ENCODE measurements at places on chromosomes 13 and 19.

GRCh38 chr13:37295573-37295972, 190.1 kb upstream of the CSNK1A1L start:
- no peak for DNase-seq

- DNase-seq, result no peak
Observed at GRCh38 chr19:57135797-57136196, 9.2 kb downstream of the ZIM3 start.

DNA sequence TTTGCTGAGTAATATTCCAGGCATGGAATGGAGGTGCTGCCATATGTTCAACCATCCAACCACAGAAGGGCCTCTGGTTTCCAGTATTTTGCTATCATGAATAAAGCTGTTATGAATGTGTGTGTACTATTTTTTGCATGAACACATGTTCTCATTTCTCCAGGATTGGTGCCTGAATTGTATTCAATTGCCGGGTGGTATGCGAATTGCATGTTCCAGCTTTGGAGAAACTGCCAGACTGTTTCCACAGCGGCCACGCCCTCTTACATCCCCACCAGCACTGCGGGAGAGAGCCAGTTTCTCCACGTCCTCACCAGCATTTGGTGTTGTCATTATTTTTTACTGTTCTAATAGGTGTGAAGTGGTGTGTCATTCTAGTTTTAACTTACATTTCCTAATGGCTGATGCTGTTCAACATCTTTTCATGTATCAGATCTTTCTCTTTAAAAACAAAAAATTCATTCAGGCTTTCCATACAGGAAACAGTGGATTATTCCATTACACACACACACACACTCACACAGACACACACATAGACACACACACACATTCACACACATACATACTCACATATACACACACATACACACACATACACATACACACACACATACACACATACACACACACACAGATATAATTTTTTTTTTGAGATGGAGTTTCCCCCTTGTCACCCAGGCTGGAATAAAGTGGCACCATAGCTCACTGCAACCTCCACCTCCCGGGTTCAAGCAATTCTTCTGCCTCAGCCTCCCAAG, 154.1 kb downstream of the PTPRS start:
- DNase-seq, result no peak

- no peak for DNase-seq
Observed at GRCh38 chr19:41705393-41706174, 2.8 kb upstream of the CEACAM5 start.

DNA sequence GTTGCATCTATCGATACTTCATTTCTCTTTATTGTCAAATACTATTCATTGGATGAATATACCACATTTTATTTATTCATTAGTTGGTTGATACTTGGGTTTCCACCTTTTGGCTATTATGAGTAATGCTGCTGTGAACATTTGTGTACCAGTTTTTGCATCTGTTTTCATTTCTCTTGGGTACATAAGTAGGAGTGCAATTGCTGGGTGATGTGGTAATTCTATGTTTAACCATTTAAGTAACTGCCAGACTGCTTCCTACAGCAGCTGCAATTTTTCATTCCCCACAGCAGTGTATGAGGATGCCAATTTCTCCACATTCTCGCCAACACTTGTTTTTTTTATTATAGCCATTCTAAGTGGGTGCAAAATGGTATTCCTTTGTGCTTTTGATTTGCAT, 2.6 kb downstream of the KCNJ14 start:
- DNase-seq, result no peak

- DNase-seq, result no peak
Observed at GRCh38 chr19:49869009-49869483, 1.7 kb upstream of the PNKP start.

- DNase-seq, result no peak
Observed at GRCh38 chr19:50416034-50416977, 2.4 kb upstream of the SPIB start.

- DNase-seq, result no peak
Observed at GRCh38 chr13:27138457-27139093, 33.0 kb downstream of the USP12 start.

DNA sequence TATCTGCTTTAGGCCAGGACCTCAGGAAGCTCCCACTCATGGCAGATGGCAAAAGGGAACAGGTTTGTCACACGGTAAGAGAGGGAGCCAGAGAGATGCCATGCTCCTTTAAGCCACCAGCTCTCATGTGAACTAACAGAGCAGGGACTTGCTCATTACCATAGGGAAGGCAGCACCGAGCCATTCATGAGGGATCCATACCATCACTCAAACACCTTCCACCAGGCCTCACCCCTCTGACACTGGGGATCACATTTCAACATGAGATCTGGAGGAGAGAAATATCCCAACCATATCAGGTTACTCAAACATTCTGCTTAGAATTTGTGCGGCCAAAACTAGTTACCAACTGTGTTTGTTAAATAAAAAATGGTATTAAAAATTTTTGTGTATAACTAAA, 427.0 kb downstream of the UQCRFS1 start:
- DNase-seq, result no peak

GRCh38 chr13:60655256-60655655, 258.2 kb downstream of the TDRD3 start:
- DNase-seq, result no peak

DNA sequence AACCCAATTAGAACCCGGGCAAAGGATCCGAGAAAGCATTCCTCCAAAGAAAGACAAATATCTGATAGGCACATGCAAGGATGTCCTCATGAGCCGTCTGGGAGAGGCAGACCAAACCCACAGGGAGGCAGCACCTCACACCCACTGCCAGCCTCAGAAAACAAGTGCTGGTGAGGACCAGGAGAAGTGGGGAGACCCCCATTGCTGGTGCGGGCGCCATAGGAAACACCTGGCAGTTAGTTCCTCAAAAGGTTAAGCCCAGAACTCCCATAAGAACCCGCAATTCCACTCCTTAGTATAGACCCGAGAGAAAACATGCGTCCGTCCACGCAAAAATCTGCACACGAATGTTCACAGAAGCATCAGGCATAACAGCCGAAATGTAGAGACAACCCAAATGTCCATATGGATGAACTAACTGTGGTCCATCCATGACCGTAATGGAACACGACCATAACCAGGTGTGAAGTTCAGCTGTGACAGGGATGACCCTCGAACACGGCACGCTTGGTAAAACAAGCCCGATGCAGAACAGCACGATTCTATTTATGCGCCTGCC, 7.9 kb downstream of the ZNF787 start:
- DNase-seq, result no peak

- DNase-seq, result no peak
Observed at GRCh38 chr13:27035892-27036235, 135.7 kb downstream of the USP12 start.

DNA sequence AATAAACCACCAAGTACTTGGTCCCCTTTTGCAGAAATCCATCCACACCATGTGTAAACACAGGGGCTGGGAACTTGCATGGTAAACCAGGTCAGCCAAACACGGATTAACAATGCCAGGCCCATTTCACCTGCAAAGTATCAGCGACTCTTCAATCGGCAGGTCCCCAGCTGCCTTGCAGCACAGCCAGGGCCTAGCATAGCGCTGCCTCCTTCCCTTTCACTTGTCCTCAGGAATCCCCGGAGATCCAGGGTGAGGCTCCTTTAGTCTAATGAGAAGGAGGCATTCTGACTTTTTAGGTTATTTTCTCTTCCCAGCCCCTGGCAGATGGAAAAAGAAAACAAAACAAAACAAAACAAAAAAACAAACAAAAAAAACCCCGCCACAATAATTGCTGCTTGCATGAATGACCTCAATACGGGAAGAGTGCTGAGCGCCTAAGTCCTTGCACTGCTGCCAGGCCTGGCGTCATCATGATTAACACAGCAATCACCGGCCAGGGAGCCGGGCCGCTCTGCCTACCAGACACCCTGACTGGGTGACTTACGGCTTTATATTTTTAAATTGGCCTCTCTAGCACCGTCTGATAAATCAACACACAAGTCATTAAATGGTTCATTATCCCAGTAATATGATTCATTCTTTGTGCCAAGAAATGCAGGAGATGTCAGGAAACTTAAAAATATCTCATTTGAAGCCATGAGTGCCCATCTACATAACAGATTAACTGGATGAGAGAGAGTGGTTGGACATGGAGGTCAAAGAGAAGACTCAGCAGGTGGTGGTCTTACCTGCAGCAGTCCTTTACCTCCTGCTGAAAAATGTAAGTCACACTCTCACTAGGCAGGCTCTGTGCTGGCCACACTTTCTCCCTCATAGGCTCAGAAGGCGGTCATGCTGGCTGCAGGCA, 692.7 kb downstream of the UQCRFS1 start:
- DNase-seq, result peak; percentile 18

DNA sequence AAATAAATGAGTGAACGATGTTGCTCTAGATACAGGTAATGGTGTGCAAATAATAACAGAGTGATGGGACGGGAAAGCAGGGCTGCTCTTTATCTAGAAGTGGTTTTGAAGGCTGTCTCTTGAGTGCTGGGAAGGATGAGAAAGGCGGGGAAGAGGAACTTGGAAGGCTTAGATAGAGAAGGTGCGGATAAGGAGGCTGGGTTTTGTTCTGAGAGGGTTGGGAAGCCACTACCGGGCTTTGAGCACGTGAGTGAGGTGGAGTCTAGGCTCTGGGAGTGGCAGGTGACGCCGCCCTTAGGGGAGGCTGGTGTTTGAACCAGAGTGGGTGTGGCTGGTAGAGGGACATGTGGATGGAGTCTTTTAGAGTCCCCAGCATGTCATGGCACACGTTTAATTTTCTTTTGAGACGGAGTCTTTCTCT, 811 bp downstream of the ARMC6 start:
- DNase-seq, result no peak

- DNase-seq, result no peak
Observed at GRCh38 chr19:1270213-1270853, 1.2 kb downstream of the CIRBP start.

DNA sequence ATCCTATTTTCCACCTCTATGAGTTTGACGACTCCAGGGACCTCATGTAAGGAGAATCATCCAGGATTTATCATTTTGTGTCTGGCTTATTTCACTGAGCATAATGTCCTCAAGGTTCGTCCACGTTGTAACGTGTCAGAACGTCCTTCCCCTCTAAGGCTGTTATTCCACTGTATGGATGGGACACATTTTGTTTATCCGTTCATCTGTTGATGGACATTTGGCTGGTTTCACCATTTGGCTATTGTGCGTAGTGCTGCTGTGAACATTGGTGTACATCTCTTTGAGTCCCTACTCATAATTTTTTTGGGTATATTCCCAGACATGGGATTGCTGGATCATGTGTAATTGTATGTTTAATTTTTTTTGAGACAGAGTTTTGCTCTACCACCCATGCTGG, 21.5 kb downstream of the CRTC1 start:
- DNase-seq, result no peak

DNA sequence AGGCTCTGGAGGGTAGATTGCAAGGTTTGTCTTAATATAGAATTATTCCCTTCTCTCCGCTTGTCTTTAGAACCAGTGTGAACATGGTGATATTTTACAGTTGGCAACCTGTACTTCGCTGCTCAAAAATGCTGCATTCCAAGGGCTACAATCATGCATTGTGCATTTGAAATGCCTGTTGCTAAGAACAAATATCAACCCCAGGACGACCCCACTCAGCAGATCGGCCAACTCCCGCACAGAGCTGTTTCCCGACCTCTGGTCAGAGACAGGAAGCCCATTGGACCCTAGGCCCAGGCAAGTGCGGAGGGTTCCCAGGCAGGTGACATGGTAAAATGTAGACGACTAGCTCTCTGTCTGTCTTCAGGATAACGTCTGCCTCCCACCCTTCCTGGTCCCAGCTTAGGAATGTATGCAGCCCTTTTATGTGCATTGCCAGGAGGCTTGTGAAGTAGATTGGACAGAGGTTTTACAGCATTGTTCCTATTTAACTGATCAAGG, 263.5 kb downstream of the FOXO1 start:
- no peak for DNase-seq

- DNase-seq, result no peak
Observed at GRCh38 chr13:29227576-29227975, 367.9 kb downstream of the SLC7A1 start.

- no peak for DNase-seq
Observed at GRCh38 chr13:79392882-79393563, 13.0 kb downstream of the RBM26 start.

- DNase-seq, result no peak
Observed at GRCh38 chr13:38697628-38698333, 10.9 kb downstream of the FREM2 start.

DNA sequence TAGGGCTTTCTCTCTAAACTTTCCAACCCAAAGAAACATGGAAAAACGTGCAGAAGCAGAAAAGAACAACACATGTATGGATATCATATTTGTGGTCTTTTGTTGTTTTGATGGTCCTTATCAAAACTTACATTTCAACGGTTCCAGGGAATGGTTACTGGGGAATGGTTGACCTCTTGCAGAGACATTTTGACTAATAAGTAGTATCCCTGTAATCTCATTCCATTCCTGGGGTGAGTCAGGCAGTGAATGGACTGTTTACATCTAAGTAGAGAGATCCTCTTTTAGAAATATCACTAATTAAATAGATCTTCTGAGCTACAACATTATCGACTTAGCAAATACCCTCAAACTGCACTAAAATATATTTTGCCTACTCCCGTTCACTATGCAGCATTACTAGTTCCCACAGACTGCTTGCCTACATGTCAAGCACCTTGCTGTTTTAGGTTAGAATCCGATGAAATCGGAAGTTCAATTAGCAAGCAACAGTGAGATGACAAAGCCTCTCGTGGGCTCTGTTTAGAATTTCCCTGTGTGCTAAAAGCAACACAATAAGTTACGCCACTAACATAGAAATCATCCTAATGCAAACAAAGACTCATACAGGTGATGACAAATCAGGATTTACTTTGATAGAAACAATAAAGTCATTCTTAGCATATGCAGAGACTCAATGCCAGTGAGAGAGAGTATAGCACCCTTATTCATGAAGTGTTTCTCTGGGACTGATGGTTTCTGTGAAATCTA, 797.7 kb upstream of the ARGLU1 start:
- no peak for DNase-seq

DNA sequence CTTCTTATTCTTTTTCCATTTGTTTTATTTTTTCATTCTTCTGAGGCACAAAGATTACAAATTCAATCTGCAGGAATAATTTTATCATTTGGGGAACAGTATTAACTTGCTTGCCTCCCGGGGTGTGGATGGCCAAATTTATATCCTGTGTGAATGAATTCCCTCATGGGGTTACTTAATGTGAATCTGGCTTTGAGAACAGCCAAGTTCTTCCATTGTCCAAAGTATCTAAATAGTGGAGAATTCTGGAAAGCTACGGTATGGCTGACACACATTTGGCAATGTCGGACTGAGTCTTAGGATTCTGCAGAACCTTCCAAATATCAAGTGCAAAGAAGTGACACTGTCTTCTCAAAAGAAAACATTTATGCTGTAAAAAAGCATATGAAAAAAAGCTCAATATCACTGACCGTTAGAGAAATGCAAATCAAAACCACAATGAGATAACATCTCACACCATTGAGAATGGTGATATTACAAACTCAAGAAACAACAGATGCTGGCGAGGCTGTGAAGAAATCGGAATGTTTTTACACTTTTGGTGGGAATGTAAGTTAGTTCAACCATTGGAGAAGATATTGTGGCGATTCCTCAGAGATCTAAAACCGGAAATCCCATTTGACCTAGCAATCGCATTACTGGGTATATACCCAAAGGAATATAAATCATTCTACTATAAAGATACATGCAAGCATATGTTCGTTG, 620.2 kb downstream of the EFNB2 start:
- DNase-seq, result no peak

All from substantia nigra (tissue), 51 donors.